ENCODE measurements at places on chromosomes 2 and 18. TPM values are rescaled to one million over a fixed set of nuclear protein-coding genes. Genes with fewer than 3 reads are reported as not detected.

Gene TNFRSF11A
- total RNA-seq: 6.3 TPM

Gene SLC66A3
- 17.4 TPM for total RNA-seq

Gene SLC4A1AP
- 18.5 TPM for total RNA-seq

GRCh38 chr2:128236491-128237035 lies 82.1 kb downstream of the HS6ST1 start:
- no peak overlapping the region for H3K4me3 ChIP-seq
- H3K27ac ChIP-seq: no peak overlapping the region
- no peaks in the 10 kb centered on the region for H3K27me3 ChIP-seq
- no peaks in the 10 kb centered on the region for H3K4me1 ChIP-seq
- H3K36me3 ChIP-seq: no peaks in the 10 kb centered on the region

DNA sequence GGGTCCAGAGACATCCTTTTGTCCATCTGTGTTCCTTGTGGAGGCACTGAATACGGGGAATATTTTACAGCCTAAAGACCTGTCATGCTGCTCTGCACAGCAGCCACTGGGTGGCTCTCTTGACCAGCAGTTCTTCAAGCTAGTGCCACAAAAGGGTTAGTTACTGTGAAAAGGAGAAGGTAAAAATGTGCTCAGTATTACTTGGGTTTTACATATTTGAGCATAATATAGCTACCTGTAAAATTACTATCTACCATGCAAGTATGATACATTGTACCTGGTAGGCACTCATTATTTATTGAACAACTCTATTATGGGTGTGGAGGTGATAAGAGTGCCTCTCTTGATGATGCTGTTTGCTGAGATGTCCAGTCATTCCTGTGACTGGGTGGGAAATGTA lies 23.6 kb downstream of the FZD5 start:
- H3K27me3 ChIP-seq: no peaks in the 10 kb centered on the region
- H3K4me3 ChIP-seq: no peak overlapping the region
- DNase-seq: peak; percentile 40
- H3K4me1 ChIP-seq: peaks cover 21% of the 10 kb centered on the region
- no peak overlapping the region for H3K27ac ChIP-seq
- H3K36me3 ChIP-seq: peaks cover 13% of the 10 kb centered on the region

GRCh38 chr2:164745012-164745797 lies 96.4 kb downstream of the COBLL1 start:
- DNase-seq: no peak
- H3K4me1 ChIP-seq: peaks cover under 1% of the 10 kb centered on the region
- no peak overlapping the region for H3K27ac ChIP-seq
- no peaks in the 10 kb centered on the region for H3K27me3 ChIP-seq
- H3K36me3 ChIP-seq: no peaks in the 10 kb centered on the region

DNA sequence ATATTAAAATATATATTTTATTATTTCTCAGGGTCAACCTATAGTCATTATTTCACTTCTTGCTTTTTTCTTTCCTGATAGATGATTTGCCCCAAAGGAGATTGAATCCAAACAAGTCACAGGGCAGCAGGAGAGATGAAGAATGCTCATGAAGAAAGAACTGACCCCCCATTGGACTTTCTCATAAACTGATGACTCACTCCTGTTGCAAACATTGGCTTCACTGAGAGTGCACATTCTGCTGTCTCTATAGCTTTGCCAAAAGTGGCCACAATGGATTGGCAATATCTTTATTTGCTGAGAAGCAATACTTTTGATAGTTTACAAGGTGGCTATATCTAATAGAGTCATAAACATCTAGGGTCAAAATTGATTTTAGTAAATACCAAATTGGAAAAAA lies 55.9 kb upstream of the ZNF385B start:
- DNase-seq: no peak
- no peak overlapping the region for H3K4me3 ChIP-seq
- H3K36me3 ChIP-seq: no peaks in the 10 kb centered on the region
- H3K27me3 ChIP-seq: no peaks in the 10 kb centered on the region

- DNase-seq: no peak
- H3K27ac ChIP-seq: no peak overlapping the region
- no peaks in the 10 kb centered on the region for H3K36me3 ChIP-seq
These were observed 92.9 kb downstream of the ZEB2 start for GRCh38 chr2:144426981-144427479.

- no peak overlapping the region for H3K4me3 ChIP-seq
- 0 out of 2 replicates have a peak, but pooled peaks cover 26% of the 10 kb centered on the region for H3K27me3 ChIP-seq
- H3K36me3 ChIP-seq: no peaks in the 10 kb centered on the region
- peak; percentile 30 for DNase-seq
- no peak overlapping the region for H3K27ac ChIP-seq
These were observed 410.3 kb downstream of the LRATD1 start for GRCh38 chr2:15042801-15043217.

DNA sequence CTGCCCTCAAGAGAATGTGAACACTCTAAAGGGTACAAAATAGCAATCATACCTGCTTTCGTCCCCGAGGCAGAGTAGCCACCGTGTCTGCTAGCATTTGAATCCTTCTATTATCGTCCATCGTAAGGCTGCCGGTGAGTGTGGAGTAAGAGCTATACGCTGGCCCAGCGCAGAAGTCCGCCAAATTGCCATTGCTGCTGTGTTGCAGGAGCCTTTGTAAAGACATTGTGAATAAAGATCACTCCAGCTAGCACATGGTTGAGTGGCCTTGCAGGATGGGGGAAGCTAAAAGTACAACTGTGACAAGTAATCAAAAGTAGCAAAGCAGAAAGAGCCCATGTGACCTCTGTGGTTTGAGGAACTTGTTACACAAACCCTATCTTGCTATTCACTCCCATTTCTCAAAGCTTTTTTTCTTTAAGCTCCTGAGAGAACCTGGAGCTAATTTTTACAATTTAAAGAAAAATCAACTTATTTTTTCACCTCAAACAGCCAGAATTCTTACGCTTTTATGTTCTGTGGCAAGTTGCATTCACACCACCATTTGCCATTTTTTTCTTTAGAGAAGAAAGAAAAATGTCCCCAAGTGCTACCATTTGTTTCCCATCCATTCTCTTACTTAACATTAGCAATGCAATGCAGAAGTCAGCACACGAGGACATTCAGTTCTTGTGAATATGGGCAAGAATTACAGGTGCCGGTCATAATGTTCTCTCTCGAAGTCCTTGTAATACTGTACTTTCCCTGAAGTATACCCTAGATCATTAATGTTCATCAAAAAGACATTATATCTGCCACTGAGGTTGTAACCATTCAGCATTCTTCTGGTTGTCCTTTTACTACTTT lies at the start of gene CYTIP:
Gene CYTIP, minus strand, starts transcription at position 295 of the 846 bp plus-strand sequence. Its CDS starts 69 bp downstream, at position 226.
- H3K4me3 ChIP-seq: no peak within 1 kb of the TSS
- no peaks in the 10 kb centered on the region for H3K4me1 ChIP-seq
- DNase-seq: no peak
- no peaks in the 10 kb centered on the region for H3K27me3 ChIP-seq
- no peaks in the 10 kb centered on the region for H3K36me3 ChIP-seq

DNA sequence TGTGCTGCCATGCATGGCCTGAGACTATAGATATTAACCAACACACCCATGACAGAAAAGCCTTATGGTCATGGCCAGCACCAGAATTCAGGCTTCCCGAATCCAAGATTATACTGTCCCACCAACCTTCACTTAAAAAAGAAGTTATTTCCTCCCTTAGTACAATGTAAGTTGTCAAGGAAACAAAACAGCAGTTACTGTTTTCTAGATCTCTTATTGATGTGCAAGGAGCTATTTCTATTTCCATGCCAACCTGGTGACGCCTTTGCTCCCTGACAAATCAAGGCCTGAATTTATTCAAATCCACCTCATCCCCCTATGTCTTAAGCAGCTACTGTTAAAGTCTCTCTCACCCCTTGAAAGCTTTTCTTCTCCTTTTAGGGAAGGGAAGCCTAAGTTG lies 249.3 kb downstream of the ZNF521 start:
- no peak overlapping the region for H3K27ac ChIP-seq
- no peaks in the 10 kb centered on the region for H3K27me3 ChIP-seq
- no peak for DNase-seq
- H3K36me3 ChIP-seq: no peaks in the 10 kb centered on the region
- H3K4me3 ChIP-seq: no peak overlapping the region
- no peaks in the 10 kb centered on the region for H3K4me1 ChIP-seq

DNA sequence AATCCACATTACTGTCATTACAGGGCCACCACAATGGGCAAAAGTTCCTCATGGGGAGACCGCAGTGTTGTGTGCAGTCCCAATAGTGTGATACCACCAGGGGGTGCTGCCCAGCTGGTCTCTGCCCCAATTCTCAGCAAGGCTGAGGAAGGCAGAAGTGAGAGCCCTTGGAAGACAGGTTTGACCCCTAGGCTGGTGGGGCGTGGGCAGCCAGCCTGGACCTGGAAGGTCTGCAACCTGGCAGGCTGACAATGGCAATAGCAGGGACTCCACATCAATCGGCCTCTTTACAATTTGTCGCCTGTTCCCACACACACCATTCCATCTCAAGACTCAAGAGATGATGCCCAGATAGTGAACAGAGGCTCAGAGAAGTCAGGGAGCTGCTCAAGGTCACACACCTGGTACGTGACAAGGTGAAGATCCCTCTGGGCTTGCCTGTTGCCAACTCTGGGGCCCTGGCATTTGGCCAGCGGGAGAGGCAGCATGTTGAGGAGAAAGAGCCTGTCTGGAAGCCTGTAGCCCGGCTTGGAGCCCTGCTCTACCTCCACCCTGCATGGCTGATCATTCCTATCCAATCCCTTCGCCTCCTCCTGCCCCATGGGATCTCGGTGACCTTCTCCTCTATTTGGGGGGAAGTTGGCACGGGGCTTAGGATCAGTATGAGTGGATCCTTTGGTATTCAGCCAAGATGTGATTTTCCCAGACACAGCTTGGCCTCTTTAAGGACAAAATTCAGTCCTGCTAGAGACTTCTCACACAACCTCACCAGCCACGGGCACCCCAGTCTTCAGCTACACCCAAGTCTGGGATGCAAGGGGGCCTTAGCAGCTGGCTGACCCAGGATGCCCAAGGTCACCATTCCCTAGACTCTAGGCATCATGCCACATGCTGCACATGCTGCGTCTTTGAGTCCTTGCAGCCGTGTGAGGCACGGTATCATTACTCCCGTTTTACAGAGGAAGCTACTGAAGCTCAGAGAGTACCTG lies 2.9 kb upstream of the ATOH8 start:
- no peak overlapping the region for H3K4me3 ChIP-seq
- H3K36me3 ChIP-seq: no peaks in the 10 kb centered on the region
- no peak overlapping the region for H3K27ac ChIP-seq

- no peaks in the 10 kb centered on the region for H3K27me3 ChIP-seq
- peak overlapping the region; percentile 96 for H3K27ac ChIP-seq
- peaks cover 32% of the 10 kb centered on the region for H3K4me1 ChIP-seq
These were observed 995 bp upstream of the RTN4 start for GRCh38 chr2:55051026-55051866.

- H3K4me3 ChIP-seq: no peak overlapping the region
- H3K36me3 ChIP-seq: no peaks in the 10 kb centered on the region
- DNase-seq: no peak
- H3K27ac ChIP-seq: no peak overlapping the region
- H3K27me3 ChIP-seq: no peaks in the 10 kb centered on the region
- no peaks in the 10 kb centered on the region for H3K4me1 ChIP-seq
These were observed 35.7 kb upstream of the SLC8A1 start for GRCh38 chr2:40487602-40488001.

- no peak overlapping the region for H3K4me3 ChIP-seq
- no peaks in the 10 kb centered on the region for H3K36me3 ChIP-seq
These were observed 36.5 kb downstream of the HS1BP3 start for GRCh38 chr2:20614201-20615067.

GRCh38 chr2:240846873-240847595 lies 21.6 kb upstream of the AGXT start:
- no peak overlapping the region for H3K4me3 ChIP-seq
- H3K27me3 ChIP-seq: peaks cover 32% of the 10 kb centered on the region
- no peak overlapping the region for H3K27ac ChIP-seq
- no peak for DNase-seq
- no peaks in the 10 kb centered on the region for H3K36me3 ChIP-seq
- H3K4me1 ChIP-seq: no peaks in the 10 kb centered on the region

DNA sequence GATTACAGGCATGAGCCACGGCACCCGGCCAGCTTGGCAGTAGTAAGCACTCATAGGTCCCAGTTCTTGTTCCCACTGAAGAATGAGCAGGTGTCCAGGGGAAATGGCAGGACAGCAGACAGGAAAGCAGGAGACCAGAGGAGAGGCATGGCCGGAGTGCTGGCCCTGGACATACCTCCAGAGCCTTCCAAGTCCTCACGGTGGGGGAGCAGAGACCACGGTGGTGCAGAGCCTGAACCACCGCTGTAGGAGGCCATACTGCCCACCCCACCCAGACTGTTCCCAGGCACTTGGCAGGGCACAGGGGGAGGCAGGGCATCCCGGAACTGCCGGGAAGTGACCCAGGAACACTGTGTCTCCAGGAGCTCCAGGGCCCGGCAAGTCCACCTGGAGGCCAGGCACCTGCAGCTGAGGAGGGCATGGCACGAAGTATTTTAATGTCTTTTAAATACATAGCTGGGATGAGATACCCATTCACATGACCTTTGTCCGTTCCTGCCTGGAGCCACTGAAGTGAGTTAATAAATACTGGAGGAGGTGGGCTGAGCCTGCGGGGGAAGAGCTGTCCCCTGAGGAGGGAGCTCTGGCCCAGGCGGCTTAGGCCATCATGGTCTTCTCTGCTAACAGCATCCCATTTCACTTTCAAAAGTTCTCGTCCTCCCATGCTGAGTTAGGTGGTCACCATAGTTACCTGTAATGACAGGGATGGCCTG lies 49.7 kb upstream of the TFCP2L1 start:
- H3K27ac ChIP-seq: no peak overlapping the region
- H3K36me3 ChIP-seq: no peaks in the 10 kb centered on the region
- no peaks in the 10 kb centered on the region for H3K4me1 ChIP-seq

- no peak for DNase-seq
- H3K27me3 ChIP-seq: peaks cover 5% of the 10 kb centered on the region
- no peak overlapping the region for H3K27ac ChIP-seq
- H3K4me1 ChIP-seq: no peaks in the 10 kb centered on the region
These were observed 30.3 kb upstream of the GPC1 start for GRCh38 chr2:240405133-240405532.

DNA sequence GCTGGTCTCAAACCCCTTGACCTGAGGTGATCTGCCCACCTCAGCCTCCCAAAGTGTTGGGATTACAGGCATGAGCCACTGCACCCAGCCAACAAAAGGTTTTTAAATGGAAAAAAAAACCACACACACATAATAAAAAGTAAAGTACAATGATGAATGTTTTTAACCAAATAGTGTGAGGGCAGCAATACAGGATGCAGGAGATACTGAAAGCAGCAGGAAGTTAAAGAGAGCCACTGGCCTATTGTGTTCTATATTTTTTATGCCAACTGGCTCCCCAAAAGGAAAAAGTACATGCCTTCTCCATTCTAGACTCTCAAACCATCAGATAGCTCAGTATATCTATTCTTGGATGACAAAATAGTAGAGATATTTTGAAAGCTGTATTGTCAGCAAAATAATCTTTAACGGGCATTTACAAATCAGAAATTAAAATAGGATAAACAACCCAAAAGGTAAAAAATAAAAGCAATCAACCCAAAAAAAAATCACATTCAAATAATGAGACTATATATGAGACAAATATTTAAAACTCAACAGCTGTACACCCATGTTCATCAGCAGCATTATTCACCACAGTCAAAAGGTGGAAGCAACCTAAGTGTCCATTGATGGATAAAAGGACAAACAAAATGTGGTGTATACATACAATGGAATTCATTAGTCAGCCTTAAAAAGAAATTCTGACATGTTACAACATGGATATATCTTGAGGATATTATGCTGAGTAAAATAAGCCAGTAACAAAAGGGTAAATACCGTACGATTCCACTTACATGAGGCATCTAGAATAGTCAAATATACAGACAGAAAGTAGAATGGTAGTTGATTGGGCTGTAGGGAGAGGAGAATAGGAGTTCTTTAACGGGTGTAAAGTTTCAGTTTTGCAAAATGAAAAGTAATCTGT lies 26.2 kb downstream of the GPATCH11 start:
- H3K4me1 ChIP-seq: no peaks in the 10 kb centered on the region
- peaks cover 12% of the 10 kb centered on the region for H3K36me3 ChIP-seq
- H3K27ac ChIP-seq: no peak overlapping the region
- no peak overlapping the region for H3K4me3 ChIP-seq
- no peaks in the 10 kb centered on the region for H3K27me3 ChIP-seq
- no peak for DNase-seq
